ENCODE measurements at places on chromosomes 6 and 20.

DNA sequence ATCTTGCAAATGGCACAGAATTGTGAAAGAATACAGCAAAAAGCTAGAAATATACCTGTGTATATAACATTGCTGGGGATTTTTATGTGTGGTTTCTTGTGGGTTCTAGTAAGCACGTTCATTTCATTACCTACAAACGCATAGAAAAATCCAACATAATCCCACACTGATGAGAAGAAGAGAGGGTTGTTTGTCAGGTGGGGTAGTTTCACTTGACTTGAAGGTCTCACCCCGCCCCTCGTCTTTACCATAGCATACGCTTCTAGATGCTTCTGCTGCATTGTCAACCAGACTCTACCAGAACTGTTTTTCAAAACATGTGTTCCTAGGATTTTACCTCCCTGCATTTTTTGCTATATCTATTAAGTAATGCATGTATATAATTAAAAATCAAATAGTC is 284.1 kb upstream of the TAB2 start:
- DNase-seq = peak; percentile 76

DNA sequence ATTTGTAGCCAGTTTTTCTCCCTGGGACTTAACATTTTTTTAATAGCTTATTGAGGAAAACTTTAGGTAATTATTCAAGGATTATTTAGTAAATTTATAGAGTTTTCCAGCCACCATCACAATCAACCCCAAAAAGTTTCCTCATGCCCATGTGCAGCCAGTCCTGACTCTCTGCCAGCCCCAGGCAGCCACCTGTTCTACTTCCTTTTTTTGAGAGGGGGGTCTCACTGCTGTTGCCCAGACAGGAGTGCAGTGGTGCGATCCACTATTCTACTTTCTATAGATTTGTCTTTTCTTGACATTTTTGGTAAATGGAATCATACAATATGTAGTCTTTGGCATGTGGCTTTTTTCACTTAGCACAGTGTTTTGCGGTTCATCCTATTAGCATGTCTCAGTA is 200.1 kb downstream of the FARS2 start:
- no peak for DNase-seq

- no peak for DNase-seq
Measured at GRCh38 chr6:132063738-132064137, 112.6 kb upstream of the CCN2 start.

GRCh38 chr6:56756219-56756789 is 113.6 kb upstream of the DST start:
- DNase-seq = no peak

GRCh38 chr20:39152126-39152525 is 190.0 kb downstream of the DHX35 start:
- no peak for DNase-seq

- no peak for DNase-seq
Measured at GRCh38 chr6:169165561-169166300, 87.9 kb downstream of the THBS2 start.

DNA sequence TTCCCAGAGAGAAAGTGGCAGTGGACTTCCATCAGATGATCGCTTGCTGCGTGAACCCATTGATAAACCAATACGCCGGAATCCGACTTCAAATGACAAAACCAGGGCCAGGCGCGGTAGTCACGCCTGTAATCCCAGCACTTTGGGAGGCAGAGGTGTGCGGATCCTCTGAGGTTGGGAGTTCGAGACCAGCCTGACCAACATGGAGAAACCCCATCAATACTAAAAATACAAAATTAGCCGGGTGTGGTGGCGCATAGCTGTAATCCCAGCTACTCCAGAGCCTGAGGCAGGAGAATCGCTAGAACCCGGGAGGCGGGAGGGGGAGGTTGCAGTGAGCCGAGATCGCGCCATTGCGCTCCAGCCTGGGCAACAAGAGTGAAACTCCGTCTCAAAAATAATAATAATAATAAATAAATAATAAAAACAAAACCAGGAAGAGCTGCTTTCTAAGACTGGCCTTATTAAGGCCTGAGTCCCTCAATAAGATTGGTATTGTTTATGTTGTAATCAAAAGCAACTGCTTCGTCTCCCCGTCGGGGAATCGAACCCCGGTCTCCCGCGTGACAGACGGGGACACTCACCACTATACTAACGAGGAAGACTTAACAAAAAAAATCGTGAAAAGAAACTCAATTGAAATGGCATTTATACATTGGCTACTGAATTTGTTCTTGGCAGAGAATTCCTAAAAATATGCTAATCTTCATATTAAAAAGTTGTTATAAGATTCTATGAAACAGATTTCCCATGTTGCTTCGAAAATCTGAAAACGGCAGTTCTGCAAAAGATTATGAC is 110.2 kb upstream of the ZNF184 start:
- peak; percentile 90 for DNase-seq

DNA sequence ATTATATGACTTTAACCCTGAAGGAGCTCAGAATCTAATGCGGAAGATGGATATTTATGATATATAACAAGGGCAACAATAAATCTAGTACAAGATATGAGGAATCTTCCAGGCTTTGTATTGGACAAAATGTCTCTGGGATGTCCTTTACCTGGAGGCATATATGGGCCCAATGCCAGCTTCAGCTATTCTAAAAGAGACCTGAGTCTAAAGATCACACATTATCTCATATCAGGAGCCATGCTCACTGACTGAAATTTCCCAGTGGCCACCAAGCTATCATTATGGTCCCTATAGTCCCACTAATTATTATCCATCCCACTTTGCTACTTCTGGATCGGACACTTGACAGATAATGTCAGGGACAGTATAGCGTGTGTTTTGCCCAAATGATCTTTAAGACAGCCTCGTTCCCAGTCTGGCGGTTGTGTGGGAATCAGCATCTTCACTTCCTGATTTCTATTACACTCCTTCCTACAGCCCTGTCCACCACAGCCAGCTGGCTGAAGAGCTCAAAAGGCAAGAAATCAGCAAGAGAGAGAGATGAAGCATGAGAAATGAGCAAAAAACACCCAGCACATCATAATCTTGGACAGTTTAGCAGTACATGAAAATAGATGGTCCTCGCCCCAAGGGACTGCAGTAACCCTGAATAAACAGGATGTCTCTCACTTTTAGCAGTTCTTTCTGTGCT is 34.9 kb downstream of the KLHL31 start:
- DNase-seq = no peak

DNA sequence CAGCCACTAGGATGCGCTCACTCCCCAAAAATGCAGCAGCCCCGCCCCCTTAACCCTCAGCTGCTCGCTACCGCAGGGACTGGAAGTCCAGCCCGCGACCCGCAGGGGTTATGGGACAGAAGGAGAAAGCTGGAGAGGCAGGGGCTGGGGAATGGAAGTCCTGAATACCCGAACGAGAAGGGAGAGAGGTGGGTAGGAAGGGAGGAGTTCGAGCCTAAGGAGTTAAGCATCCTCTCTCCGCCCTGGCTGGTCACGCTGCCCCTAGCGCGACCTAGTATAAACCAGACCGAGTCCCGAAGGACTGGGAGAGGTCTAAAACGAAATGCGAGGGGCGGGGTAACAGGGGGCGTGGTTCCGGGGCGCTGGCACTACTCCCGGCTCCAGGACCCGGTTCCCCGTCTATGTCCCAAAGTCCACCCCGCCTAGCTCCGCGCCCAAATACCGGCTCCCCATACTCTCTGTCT is 448 bp upstream of the DDAH2 start:
- DNase-seq = peak; percentile 88

DNA sequence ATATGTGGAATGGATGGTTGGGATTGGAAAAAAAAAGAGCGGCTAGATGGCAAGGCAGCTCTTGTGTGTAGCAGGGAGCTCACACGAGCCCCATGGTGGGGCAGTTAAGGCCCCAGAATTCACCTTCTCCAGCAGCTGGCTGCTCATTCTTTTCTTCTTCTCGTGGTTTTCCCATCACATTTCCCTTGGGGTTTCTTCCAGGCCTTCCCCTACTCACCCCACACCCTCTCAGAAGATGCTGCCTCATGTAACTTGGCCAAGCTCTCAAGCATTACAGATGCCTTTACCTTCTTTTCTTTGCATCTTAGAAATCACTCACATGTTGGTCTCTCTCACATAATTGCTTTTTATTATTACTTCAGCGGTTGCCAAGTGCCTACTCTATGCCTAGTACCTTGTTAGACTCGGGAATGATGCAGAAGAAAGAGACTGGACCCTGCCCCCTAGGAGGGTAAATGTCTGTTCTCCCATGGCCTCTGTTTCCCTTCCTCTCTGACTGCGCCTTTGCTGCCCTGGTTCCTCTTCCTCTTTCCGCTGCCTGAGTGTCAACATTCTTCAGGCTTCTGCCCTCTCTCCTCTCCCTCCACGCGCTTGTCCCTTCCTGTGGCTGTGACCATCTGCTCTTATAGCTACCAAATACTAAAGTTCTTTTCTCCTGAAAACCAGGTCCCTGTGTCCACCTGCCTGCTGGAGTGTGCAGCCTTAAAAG is 28.6 kb downstream of the PPARD start:
- DNase-seq = no peak

DNA sequence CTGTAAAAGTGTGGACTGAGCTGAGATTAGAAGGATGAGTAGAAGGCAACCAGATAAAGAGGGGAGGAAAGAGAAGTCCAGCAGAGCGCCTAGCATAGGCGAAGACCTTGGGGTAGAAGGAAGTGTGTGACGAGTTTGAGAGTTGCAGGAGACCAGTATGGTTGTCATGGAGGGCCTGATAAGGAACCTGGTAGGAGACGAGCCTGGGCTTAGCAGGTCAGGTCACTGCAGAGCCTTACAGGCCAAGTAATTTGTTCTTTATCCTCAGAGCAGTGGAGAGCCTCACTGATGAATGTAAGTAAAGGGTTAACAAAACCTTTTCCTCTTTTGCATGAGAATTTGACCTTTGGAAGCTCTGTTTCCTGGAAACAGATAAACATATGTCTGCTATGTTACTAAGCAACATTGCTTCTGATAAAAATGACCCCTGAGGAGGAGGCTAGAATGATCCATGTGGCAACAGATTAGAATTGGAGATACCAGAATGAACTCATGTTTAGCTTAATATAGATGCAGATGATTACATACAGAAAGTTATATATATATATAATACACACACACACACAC is 2.9 kb upstream of the TMEM74B start:
- no peak for DNase-seq

DNA sequence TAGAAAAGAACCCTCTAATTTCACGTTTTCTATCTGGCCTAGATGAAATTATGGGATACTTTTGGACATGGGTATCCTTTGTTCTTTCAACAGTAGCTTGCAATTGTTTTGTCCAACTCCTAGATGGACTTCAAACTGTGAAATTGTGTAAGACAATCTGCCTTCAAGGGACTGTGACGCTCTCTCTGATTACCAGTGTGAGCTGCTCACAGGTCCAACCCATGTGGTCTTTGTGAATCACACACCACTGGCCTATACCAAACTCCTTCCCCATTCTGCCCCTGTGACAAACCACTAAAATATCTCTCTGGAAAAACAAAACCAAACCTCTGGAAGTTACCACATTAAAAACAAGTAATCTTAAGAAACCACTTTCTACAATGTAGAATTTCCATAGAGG is 59.5 kb downstream of the NINL start:
- DNase-seq = no peak

DNA sequence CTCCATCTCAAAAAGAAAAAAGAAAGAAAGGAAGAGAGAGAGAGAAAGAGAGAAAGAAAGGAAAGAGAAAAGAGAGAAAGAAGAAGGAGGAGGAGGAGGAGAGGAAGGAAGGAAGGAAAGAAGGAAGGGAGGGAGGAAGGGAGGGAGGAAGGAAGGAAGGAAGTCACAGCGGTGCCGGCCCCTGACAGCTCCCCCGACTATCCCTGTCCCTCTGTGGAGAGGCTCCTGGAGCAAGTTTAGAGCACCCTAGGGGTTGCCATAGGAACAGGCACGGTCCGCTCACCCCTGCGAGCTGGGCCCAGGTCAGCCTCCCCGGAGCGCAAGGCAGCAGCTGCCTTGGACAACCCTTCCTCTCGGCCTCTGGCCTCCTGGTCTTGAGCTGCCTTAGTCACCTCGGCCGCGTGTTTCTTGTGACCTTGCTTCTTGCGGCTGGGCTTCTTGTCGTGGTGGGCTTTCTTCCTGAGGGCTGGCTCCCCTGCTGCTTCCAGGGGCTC is 6.8 kb downstream of the BNIP5 start:
- DNase-seq = no peak

- DNase-seq = no peak
Measured at GRCh38 chr6:169803816-169804340, 52.5 kb downstream of the ERMARD start.

All from activated CD4-positive, alpha-beta T cell treated with anti-CD3 and anti-CD28 coated beads, Interleukin-2, Interleukin-6, amounts not matched to agents 100 ng/mL and 50 ng/mL, durations not matched to agents 16 hours and 8 hours (primary cell).